Stimulated activated CD8-positive, alpha-beta memory T cell treated with anti-CD3 and anti-CD28 coated beads, Interleukin-12 subunit alpha, Interleukin-12 subunit beta, amount 100 ng/mL, for 4 hours (primary cell): ENCODE measurements at places on chromosomes 4 and X.

- DNase-seq: no peak
These were observed 53.4 kb upstream of the TRPC3 start for GRCh38 chr4:122005064-122005755.

DNA sequence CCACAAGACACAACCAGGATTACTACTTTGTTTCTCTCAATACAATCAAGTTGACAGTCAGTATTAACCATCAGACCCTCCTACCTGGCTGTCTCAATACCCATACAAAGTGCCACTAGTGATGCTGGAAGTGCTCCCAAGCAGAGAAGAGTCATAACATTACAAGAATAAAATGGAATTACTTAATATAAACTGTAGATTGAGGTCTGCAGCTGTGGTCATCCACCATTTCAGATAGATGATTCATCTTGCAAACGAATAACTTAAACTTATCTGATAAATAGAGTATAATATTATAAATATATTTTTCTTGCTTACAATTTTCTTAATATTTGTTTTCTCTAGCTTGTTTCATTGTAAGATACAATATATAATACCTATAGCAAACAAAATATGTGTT, 1034.2 kb upstream of the PCDH10 start:
- no peak for DNase-seq

DNA sequence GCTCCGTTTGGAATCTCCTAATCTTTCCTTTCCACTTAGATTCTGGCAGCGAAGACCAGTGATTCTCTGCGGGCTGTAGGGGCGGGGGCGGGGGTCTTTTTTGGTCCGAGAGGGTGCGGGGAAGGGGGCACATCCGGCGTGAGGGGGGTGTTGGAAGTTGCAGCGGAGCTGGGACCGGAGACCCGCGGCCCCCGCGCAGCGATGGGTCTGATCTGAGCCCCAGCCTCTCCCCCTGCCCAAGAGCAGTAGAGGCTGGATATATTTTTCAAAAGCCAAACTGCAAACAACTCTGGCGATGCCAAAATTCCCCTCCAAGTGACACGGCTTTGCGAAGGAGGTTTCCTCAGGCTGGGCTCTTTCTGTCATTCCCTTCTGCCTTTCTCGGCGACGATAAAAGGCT, 355 bp downstream of the GRID2 start:
- DNase-seq: no peak

DNA sequence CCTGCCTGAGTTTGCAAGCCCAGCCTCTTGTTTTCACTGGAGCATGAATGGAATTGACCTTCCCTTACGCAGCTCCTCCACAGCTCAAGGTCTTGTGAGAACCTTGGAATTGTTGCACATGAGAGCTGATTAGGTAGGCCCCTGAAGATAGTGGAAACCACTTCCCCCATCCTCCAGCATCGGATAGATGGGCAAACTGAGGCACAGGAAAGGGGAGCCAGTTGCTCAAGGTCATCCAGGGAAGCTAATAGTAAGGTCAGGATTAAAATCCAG, 27.2 kb downstream of the PJA1 start:
- DNase-seq: no peak

DNA sequence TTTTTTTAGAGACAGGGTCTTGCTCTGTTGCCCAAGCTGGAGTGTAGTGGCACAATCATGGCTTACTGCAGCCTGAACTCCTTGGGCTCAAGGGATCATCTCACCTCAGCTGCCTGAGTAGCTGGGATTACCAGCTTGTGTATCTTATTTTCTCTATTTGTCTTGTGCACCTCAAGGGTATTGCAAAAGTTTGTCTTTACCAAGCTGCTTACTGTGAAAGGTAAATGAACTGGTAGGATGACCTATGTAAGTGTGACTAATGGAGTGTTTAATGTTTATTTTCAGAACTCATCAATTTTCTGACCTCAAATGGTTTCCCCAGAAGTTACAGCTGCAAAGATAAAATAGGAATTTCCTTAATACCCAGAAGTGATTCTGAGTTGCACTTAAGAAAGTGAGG, 5.3 kb upstream of the FGA start:
- no peak for DNase-seq

DNA sequence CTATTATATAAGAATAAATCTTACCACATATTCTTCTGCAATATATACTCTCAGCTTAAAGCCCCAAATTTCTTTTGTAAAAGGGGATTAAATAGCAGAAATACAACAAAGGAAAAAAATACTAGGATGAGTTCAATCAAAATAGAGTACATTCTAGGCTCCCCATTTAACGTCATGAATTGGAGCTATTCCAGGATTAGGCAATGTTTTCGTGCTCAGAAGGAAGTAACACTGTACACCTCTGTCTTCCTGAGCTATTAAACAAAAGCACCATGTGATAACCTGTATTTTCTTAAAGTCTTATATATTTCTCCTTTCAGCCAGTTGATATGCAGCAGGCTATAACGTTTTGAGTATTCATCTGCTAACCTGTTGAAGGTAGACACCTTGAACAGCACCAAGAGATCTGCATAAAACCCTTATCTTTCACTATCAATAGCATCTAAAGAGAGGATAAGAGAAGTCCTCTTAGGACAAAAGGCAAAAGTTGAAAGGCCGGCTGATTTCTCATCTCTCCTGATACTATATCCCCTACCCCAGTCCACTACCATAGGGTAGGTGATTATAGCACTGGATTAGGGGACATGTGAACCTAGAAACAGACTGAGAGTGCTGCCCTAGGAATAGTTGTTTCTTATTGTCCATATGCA, 31.5 kb downstream of the TEC start:
- DNase-seq: no peak
